Right hindlimb (tissue), 1 donor: ENCODE measurements at places on chromosomes 6 and 20.
A peak's percentile ranks its signal among the peaks of the same experiment; 100 is the strongest.

- no peak for DNase-seq
Measured at GRCh38 chr20:43836790-43837189, 77.9 kb upstream of the TOX2 start.

DNA sequence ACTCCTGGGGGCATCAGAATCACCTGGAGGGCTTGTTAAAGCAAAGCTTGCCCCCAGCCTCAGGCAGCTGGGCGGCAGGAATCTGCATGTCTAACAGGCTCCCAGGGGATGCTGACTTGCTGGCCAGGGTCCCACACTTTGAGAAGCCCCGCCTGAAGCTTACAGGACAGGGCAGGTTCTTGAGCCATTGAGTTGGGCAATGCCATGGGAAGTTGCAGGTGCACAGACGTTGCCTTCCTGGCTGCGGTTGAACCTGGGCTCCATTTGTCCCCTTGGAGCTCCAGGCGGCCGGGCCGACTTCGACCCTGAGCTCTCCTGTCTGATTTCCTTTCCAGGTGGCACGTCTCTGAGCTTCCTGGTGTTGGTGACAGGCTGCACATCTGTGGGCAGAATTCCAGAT is 46.8 kb downstream of the SYNJ2 start:
- no peak for DNase-seq

- no peak for DNase-seq
Measured at GRCh38 chr6:7163661-7164071, 55.9 kb downstream of the RREB1 start.

GRCh38 chr20:1327827-1328679 is 886 bp downstream of the SDCBP2 start:
- no peak for DNase-seq

DNA sequence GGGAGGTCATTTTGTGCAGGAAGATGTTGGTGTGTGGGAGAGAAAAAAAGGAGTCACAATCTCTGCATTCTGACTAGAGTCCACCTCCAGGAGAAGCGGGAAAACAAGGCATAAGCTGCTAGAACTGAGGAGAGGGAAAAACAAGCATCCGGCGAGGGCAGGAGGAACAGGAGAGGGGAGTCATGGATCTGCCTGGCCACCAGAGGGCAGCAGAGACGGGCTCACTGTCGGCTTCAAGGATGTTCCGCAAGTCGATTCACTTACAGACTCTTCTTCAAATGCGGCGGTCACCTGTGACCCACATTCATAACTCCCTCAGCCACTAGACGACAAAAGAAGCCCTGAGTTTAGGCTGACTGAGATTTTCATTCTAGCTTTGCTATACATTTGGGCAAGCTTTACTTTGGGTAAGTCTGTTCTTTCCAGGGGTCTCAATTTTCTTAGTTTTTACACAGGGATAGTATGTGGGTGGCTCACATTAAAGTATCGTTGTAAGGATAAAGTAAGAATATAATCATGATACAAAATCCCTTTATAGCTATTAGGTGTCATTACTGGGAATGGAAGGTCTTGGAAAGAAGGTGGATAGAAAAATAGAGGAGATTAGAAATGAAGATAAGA is 6.6 kb upstream of the BTNL2 start:
- DNase-seq: peak; percentile 82

DNA sequence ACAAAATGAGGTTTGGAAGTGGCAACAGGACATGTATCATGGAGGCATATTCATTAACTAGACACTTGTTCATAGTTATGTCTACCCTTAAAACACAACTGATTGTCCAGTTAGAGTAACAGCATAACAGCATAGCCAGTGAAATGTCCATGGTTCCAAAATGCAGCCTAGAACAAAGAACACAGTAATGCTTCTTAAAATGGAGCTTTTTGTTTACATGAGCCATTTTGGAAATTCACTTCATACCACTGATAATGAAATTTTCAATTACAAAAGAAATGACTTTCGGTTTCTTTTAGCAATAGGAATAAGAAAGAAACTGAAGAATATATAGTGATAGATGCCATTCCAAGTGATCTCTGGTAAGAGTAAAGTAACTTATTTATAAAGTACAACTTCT is 111.1 kb upstream of the DST start:
- DNase-seq: no peak
